Fibroblast of the conjunctiva (primary cell): ENCODE measurements at places on chromosomes 3 and 15.

DNA sequence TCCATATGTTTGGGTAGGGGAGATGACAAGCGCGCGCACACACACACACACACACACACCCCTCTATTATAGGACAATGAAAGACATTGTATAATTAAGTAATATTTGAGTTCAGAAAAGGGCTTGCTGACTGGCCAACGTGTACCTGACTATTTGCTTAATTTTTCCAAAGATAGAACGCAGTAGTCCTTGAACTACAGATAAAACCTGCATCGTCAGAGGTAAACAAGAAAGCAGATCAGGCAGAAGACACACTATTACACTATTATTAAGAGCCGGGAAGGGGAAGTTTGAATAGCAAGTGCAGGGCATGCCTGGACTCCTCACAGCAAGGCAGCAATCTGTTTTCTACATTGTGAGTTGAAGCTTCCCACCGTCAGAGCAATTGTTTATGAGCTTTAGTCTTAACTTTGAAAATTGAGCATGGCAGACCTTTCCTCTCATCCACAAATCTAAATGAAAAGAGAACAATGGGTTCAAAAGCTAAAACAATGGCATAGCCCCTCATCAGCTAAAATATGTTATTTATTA, 427.7 kb downstream of the GABRG3 start:
- DNase-seq = no peak

GRCh38 chr3:123576122-123576521, 8.7 kb downstream of the HACD2 start:
- no peak for DNase-seq

GRCh38 chr3:162489853-162490252, 993.2 kb downstream of the OTOL1 start:
- DNase-seq = no peak

DNA sequence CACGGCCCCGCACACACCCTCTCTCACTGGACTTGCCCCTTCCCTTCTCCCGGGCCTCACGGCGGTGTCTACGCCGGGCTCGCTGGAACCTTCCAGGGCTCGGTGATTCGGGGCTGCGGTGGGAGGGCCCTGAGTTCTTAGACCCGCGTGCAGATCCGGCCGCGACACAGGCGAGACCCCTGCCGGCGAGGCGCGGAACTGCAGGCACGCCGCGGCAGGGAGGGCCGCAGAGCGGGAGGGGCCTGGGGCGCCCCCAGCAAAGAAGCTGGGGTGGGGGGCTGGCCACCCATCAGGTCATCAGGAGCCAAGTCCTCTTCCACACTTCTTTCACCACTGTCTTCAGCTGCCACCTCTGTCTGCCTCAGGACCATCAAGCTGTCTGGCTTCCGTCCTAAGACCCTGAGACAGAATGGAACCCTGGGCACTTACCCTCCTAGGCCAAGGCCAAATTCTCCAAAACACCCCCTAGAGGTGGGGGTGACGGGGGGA, 164.5 kb downstream of the XXYLT1 start:
- peak; percentile 29 for DNase-seq
